Spinal cord (tissue), 10 donors: ENCODE measurements at places on chromosomes 5 and 9. TPM values are rescaled to one million over a fixed set of nuclear protein-coding genes. Genes with fewer than 3 reads are reported as not detected.

Gene KIF4B
- total RNA-seq, result 0.11 TPM

Gene HRH2
- total RNA-seq, result 2.6 TPM

Gene DMRTA1
- total RNA-seq, result 1.1 TPM

Gene FCN1
- total RNA-seq, result 13.8 TPM
